Fibroblast of skin of right biceps (primary cell): ENCODE measurements at places on chromosomes 4 and X.

GRCh38 chr4:59247032-59247431 is 1953.1 kb upstream of the ADGRL3 start:
- peak; percentile 0 for DNase-seq

DNA sequence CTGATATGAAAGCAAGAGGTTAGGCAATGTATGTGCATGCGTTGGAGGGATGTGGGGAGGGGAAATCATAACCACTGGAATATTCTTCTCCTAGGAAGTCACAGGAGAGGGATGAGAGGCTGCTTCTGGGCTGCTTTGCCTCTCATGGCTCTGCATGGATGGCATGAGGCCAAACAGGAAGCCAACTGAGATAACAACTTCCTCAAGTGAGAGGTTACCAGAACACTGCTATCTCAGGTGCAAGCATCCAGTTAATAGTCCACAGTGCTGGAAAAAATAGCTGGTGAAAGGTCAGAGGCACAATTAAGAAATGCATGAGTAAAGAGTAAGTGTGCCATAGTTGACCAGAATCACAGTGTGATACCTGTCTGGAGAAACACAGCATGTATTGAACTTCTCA is 113.3 kb downstream of the ELOVL6 start:
- peak; percentile 25 for DNase-seq

- DNase-seq: no peak
Observed at GRCh38 chr4:170777663-170778062, 687.9 kb upstream of the AADAT start.

- DNase-seq: no peak
Observed at GRCh38 chrX:12076046-12076445, 62.2 kb upstream of the FRMPD4 start.

GRCh38 chrX:33045882-33046281 is 165.5 kb downstream of the DMD start:
- DNase-seq: no peak

DNA sequence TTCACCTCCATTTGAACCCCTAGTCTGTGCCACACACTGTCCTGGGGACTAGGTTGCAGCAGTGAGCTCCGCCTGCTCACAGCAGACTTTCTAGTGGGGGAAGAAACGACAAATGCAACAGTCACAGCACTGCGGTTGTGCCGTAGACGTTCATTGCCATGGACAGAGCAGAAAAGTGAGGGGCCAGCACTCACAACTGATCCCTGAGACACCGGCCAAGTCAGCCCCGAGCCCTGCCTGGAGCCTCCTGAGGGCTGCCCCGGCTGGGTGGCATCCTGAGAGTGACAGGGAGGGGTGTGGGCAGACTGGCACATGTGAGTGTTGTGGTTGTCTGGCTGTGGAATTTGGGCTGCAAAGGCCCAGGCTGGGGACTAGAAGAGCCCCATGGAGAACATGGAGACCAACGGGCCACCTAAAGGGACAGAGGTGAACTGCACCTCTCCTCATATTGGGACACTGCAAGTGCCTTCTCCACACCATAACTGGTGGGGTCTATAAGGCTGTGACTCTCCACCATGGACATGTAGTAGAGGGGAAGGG is 4.6 kb downstream of the DUSP9 start:
- no peak for DNase-seq

DNA sequence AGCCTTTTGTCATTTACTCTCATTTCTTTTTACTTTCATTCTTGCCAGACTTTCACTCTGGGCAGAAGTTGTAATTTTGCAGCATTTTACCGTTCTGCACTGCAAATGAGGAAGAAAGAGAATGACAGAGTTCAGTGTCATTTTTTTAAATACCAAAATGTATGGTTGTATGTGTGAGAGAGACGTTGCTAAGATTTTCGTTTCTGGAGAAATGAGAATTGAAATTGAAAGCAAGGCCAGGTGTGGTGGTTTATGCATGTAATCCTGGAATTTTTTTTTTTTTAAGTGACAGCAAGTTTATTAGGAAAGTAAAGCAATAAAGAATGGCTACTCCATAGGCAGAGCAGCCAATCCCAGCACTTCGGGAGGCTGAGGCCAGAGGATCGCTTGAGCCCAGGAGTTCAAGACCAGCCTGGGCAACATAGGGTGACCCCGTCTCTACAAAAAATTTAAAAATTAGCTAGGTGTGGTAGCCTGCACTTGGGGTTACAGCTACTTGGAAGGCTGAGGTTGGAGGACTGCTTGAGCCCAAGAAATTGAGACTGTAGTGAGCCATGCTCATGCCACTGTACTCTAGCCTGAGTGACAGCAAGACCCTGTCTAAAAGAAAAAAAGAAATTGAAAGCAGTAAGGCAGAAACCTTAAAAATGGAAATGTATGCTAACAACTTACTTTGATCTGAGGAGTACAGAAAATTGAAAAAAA is 12.9 kb downstream of the DCK start:
- DNase-seq: no peak

DNA sequence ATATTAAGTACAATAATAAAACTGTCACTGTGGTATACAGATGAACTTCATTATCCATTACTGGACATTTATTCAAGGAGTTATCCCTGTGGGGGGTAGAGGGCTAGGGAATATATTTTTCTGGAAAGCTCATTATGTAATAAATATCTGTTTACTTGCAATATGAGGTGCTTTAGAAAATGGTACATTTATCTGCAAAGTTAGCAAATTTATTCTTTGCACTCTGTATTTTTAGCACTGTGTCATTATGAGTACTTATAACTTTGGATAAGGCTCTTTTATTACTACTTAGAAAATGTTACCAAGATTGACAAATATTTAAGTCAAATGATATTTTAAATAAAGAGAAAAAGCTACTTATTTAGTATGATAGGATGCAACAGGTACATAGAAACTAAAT is 37.8 kb downstream of the ANKRD17 start:
- no peak for DNase-seq

DNA sequence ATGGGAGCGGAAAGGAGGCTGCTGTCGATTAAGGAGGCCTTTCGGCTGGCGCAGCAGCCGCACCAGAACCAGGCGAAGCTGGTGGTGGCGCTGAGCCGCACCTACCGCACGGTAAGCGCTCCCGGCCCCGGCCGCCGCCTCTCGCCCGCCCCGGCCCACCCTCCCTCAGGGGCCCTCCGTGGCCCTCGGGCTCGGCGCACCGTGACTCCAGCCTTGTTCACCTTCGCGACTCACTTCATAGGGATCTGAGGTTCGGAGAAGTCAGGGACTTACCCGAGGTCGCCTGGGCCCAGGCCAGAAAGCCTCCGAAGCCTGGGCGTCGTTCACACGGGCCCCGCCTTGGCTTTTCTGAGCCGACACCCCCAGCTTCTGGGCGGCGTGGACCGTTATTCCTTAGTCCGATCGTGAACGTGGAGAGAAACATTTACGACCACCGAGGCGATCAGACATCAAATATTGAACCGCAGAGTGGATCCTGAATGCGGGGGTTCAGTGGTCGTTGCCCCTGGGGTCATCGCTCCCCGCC is 362 bp downstream of the NCAPG start:
- DNase-seq: no peak

- DNase-seq: peak; percentile 40
Observed at GRCh38 chr4:69718396-69719271, 41.8 kb downstream of the SULT1B1 start.

DNA sequence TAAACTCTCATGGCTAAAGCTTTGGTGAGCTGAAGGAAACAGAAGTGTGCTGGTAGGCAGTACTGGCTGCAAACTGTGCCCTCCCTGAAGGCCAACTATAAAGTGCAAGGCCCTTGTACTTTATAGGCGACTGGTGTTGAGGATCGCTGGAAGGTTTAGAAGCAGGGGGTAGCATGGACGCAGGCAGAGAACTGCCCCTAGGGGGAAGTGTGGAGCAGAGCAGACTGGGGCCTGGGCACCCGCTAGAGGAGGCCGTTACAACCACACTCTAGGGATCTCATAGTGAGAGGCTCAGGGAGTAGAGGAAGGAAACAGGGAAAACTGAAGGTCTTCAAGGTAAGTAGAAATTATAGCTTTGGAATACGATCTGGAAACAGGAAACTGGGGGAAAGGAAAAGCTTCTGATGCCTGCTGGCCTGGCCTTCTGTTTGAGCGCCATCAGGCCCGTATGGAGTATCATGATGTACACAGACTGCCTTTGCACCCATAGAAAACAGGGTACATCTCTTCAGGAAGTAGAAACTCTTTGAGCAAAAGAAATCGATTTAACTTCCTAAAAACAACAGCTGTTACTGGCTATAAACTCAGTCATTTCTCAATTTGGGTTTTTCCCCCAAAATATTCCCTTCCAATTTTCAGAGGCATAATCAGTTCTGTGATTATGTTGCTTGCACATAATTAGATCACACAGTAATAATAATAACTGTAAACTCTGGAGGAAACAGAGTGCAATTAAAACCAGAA is 23.9 kb upstream of the TMSB4X start:
- no peak for DNase-seq

DNA sequence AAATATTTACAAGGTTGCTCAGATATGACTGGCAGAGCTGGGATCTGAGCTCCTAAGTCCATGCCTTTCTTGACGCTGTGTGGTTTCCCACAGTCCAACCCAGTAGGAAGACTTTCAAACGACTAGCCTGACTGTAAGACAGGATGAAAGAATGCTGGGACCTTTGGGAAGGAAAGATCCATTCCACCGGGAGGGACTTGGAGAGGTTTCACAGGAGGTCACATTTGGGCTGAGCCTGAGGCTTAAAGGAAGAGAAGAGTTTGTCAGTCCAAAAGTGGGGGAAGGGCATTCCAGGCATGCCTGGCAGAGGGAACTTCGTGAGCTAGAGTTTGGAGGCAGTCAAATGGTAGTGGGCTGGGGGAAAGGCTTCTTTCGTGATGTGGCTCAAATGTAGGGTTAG is 1.5 kb downstream of the STARD8 start:
- peak; percentile 50 for DNase-seq

DNA sequence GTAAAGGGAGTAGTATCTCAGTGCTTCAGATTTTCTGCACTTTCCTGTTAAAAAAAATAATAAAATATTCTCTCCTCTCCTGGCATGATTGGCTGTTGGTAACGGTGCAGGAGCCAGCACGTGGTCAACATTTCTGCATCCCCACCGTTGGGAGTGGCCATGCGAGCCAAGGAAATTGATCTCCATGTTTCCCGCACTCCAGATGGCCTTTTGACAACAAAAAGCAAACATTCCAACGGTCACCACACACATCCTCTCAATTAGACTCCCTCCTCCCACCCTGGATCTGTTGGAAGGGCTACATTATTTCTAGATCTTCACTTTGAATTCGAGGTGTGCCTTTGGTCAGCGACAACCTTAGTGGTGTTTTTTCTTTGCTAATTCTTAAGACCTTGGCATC is 45.0 kb downstream of the STK32B start:
- no peak for DNase-seq

GRCh38 chr4:77800483-77801259 is 18.5 kb downstream of the CNOT6L start:
- peak; percentile 8 for DNase-seq
